ENCODE measurements at places on chromosomes 11 and 22.

DNA sequence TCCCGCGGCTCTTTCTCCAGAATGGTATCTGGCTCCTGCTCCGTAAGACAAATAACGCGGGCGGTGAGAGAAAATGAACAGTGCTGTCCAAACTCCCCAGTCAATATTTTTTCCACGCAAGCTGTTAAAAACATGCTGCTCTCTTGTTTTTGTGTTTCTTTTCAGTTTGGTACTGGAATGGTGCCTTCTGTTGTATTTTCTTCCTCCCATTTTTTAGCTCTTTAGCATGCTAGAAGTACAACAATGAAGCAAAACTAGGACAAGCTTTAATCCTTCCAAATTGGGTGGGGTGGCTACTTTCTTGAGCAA lies 599 bp upstream of the PPP2R1B start:
- no peak for DNase-seq

DNA sequence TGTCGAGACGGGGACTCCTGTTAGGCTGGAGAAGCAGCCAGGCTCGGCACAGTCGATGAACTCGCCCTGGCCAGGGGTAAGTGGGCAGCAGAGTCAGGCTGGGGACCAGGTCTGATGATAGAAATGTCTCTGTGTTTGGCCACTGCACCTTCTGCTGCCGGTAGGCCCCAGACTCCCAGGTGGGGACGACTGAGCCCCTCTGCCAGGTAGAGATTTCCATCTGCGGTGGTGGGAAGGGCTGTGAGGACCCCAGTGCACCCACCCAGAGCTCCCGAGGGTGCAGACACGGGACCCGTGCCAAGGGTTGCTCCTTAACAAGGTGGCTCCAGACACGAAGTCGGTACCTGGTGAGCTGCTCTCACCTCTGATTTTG lies 862.5 kb downstream of the TBC1D22A start:
- no peak for DNase-seq

DNA sequence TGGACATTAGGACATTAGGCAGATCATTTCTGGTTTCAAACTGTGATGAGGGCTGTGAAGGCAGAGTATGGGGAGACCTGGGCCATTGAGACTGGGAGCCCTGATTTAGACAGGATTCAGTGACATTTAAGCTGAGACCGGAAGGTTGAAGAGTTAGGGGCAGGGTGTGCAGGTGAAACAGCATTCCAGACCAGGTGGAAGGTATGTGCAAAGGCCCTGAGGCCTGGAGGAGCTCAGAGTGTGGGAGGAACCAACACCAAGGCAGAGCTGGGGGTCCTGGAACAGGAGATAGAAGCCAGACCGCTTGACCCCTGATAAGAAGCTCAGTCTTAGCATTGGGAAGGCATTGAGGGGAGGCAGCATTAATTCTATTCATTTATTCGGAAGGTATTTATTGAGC lies 32.5 kb downstream of the ZC3H7B start:
- no peak for DNase-seq

- no peak for DNase-seq
Measured at GRCh38 chr11:1317993-1318392, 8.6 kb upstream of the TOLLIP start.

GRCh38 chr11:20421946-20422345 lies 34.4 kb downstream of the PRMT3 start:
- DNase-seq, result no peak

GRCh38 chr11:125542709-125543108 lies 26.6 kb upstream of the EI24 start:
- DNase-seq, result no peak

GRCh38 chr11:96338910-96339705 lies 3.9 kb downstream of the MAML2 start:
- DNase-seq, result peak; percentile 71

- DNase-seq, result no peak
Measured at GRCh38 chr11:2567026-2567671, 122.3 kb downstream of the KCNQ1 start.

DNA sequence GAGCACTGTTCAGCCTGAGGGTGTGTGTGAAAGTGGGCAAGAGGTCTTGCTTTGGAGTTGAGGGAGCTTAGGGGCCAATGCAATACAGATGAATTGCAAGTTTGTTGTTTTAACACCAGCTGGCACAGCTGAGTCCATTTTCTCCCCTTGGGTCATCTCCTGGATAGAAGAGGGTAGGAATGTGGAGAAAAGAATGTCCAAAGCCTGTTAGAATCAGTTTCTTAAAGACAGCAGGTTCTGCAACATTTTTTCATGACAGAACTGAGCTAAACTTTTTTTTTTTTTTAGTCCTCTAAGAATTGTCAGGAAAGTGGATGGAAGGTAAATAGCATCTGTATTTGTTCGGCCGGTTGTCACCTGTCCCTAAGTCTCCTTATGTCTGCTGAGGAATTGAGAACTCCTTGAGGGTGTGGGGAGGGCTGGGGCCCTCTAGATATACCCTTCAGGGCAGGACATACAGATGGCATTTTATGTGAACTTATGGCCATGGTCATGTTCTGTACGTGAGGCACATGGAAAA lies 211.1 kb upstream of the CADM1 start:
- no peak for DNase-seq

DNA sequence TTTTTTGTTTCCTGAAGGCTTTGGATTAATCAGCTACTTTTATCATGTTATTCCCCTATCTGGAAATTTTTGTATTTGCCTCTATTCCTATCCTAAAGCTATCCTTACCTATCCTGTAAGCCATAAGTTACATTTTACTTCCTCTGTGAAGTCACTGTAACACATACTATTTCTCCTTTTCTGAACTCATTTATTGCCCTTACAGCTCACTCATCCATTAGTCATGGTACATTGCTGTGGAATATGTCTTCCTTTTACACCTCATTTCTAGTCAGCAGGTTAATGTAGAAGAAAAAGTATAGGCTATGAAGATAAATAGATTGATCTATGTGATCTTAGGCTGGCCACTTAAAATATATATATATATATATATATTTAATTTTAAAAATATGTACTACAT lies 28.0 kb downstream of the SWAP70 start:
- DNase-seq, result no peak

GRCh38 chr11:74870485-74870884 lies 78.4 kb downstream of the XRRA1 start:
- DNase-seq, result no peak

DNA sequence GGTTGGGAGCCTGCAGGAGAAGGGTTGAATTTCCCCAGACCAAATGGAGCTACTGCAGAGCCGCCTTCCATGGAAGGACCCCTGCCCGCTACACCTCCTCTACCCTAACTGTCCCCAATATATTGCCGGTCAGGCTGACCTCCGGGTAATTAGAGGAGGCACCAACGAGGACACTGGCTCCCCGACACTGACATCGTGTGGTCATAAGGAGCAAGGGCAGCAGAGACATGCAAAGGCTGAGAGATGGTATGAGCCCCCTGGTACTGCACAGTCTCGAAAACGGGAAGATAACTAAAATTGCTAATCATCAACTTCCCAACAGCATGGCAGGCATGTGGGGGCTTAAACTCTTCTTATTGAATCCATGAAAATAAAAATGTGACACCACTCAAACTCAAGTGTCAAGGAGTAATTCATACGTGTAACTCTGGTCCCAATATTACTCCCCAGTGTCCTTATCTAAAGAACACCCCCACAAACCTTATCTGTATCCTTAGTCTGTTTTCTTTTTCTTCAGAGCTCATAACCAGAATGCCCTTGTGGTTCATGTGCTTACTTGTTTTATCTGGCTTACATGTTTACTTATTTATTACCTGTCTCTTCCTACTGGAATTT lies 4.4 kb downstream of the CAVIN3 start:
- no peak for DNase-seq

DNA sequence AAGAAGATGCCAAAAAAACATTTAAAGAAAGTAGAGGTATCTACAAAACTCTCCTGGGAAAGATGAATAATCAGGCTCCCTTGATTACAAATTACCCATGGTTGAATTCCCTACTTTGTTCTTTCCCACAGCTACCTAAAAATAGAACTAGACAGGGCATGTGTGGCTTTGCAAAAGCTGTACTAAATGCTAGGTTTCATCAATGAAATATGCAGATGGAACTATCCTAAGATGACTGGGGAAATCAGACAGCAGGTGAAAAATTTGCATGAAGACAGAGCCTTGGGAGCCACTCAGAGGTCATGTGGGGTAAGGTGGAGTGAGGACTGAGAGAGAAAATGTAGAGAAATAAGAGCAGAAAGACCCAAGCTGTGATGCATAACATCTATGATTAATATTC lies 14.7 kb downstream of the LAYN start:
- no peak for DNase-seq

GRCh38 chr11:102436561-102436960 lies 16.0 kb downstream of the TMEM123 start:
- no peak for DNase-seq

- DNase-seq, result no peak
Measured at GRCh38 chr11:115170133-115170815, 333.9 kb downstream of the CADM1 start.

DNA sequence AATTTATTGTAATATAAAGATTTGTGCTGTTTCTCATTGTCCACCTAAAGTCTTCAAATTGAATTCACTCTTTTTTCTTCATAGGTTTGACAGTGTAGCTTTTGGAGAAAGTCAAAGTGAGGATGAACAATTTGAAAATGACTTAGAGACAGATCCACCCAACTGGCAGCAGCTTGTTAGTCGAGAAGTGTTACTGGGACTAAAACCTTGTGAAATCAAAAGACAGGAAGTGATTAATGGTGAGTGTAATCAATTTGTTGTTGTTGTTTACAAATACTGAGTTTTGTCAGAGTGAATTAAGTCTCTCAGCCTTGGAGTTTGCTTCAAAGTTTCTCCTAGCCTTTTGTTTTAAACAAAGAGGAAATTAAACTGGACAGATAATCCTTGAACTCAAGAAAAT lies 53.6 kb upstream of the GRIK4 start:
- DNase-seq, result no peak

GRCh38 chr11:57314221-57314973 lies 10.4 kb downstream of the TNKS1BP1 start:
- DNase-seq, result no peak

DNA sequence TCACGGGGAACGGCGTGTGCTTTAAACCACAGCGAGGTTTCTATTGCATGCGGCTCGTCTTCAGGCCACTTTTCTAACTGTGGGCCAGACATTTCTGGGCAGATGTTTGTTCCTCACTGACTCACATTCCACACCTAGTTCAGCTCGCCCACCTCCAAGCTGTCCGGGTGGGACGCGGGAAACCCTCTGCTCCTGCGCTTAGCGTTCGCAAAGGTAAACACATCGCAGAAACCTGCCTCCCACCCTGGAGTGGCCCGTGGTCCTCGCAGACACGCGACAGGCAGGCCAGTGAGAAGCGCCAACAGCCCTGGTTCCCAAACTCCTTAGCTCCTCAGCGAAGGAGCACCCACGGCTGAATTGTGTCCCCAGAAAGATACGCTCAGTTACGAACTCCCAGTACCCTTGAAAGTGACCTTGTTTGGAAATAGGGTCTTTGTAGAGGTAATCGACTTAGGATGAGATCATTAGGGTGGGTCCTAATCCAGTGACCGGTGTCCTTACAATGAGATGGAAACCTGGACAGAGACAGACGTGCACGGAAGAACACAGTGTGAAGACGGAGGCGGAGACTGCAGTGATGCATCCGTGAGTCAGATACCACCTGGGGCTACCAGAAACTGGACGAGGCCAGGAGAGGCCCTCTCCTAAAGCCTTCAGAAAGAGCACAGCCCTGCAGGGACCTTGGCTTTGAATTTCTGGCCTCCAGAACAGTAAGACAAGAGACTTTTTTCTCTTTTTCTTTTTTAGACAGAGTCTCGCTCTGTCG lies 82.7 kb downstream of the CELSR1 start:
- DNase-seq, result no peak

GRCh38 chr11:44940404-44940803 lies 10.3 kb downstream of the TP53I11 start:
- no peak for DNase-seq

- no peak for DNase-seq
Measured at GRCh38 chr11:84543367-84544159, 1083.6 kb downstream of the DLG2 start.

DNA sequence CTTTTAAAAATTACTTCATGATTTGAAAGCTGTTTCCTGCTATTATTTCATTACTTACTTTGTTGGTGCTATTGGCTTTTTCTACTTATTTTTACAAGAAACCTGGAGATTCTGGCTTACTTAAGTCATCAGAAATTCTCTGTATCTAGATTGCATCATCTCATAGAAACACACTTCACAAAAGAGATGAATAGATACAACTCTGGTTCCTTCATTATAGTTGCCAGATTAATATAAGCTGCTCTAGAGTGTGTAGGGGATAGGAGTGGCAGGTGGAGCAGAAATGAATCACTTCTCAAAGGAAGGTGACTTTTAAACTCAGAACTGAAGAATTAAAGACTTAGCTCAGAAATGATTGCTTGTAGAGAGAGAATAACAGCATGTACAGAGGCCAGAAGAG lies 20.0 kb downstream of the CYP2R1 start:
- DNase-seq, result no peak

DNA sequence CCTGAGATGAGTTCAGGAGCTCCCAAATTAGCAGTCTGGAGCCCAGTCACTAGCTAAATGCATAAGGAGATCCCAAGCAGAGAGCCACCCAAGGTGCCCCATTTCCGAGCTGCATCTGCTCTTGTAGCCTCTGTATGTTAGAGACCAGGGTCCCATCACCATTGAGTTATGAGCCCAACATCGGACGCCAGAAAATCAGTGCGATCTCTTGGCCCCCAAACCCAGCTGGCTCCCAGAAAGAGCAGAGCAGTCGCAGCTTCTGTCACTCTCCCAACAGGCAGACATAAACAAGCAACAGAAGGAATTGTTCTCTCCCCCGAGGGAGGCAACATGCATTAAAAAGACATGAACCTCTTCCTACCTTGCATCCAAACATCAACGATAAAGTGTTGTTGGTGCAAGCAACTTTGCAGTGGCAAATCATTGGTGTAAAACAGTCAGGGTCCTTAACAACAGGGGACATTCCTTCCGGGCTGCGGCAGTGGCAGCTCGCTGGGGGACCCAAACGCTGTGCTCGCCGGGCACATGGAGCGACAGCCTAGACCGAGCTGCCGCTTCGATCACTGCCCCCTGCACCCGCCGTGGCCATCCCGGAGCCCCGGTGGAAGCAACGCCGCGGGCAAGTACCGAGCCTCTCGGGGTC lies 907.1 kb downstream of the DLG2 start:
- DNase-seq, result no peak

GRCh38 chr11:42674436-42674835 lies 637.4 kb upstream of the API5 start:
- no peak for DNase-seq

DNA sequence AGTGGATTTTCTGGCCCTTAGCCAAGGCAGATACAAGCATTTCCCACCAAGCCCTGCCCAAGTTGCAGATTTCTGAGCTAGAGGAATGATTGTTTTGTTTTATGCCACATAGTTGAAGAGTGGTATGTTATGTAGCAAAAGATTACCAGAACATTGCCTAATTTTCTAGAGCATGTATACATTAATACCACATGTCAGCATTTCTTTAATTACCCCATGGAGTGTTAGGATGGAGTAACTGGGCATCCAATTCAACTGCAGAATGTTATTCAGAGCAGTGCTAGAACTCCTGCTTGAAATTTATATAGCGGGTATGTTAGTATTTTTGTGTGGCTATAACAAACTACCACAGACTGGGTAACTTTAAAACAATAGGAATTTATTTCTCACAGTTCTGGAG lies 24.4 kb upstream of the CYP2R1 start:
- DNase-seq, result no peak

- DNase-seq, result no peak
Measured at GRCh38 chr22:38350444-38351359, 33.5 kb upstream of the CSNK1E start.

- DNase-seq, result no peak
Measured at GRCh38 chr22:17102297-17102667, 17.5 kb downstream of the IL17RA start.

Measured in GM06990 (cell line).